ENCODE measurements at places on chromosomes 1 and 21. TPM values are rescaled to one million over a fixed set of nuclear protein-coding genes. Genes with fewer than 3 reads are reported as not detected.

Gene SH3BGR
- total RNA-seq, result 1.8 TPM

Gene VCAM1
- total RNA-seq, result 22.4 TPM

Gene PLXNA2
- total RNA-seq, result 45.1 TPM

Gene CHD5
- 27.8 TPM for total RNA-seq

Gene S100A7
- total RNA-seq, result not detected

Gene CRP
- total RNA-seq, result not detected

Gene OPTC
- not detected for total RNA-seq

Gene RWDD3
- total RNA-seq, result 20.1 TPM

Gene SVBP
- 32.8 TPM for total RNA-seq

Gene SEC22B
- 31.8 TPM for total RNA-seq

Gene RGS16
- total RNA-seq, result 6.6 TPM

Gene OR2T5
- total RNA-seq, result not detected

Gene TBX19
- 1.00 TPM for total RNA-seq

Gene PDZK1IP1
- not detected for total RNA-seq

Gene PSMA5
- total RNA-seq, result 30.3 TPM

Gene ANKRD45
- total RNA-seq, result 9.5 TPM

Gene CD1E
- not detected for total RNA-seq

Gene PPFIA4
- 47.6 TPM for total RNA-seq

Gene HES4
- 14.9 TPM for total RNA-seq

Gene TCHH
- total RNA-seq, result 0.27 TPM

Gene LYPD8
- total RNA-seq, result not detected

Gene SHCBP1L
- 0.09 TPM for total RNA-seq

Gene AQP10
- total RNA-seq, result not detected

Gene TPTE
- total RNA-seq, result not detected

Gene PRR9
- total RNA-seq, result not detected

Gene FCRLB
- total RNA-seq, result 1.4 TPM

Gene TFF2
- not detected for total RNA-seq

Gene VAV3
- 19.5 TPM for total RNA-seq

Gene ARHGAP30
- total RNA-seq, result 1.00 TPM

Gene OR14K1
- not detected for total RNA-seq
